Activated CD4-positive, CD25-positive, alpha-beta regulatory T cell (primary cell): ENCODE measurements at places on chromosomes 1 and 21.

DNA sequence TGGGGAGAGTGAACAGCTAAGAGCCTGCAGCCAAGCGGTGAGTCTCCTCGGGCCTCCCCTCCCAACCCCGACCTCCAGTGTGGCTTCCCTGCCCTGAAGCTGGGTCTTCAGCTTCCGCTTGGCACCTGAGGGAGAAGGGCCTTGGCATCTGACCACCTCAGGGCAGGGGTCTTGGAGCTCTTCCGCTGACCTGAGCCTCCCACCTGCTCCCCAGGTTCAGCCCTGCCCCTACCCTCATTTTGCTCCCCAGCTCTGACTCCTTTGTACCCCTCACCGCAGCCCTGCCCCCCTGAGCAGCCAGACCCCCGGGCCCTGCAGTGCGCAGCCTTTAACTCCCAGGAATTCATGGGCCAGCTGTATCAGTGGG is 4.9 kb downstream of the ADAMTSL4 start:
- no peak for DNase-seq

- DNase-seq: no peak
These were observed at the start of gene PHGDH for GRCh38 chr1:119711804-119712341. Gene PHGDH, plus strand, starts transcription at chr1:119711934. Its CDS starts 89 bp downstream, at chr1:119712023.

DNA sequence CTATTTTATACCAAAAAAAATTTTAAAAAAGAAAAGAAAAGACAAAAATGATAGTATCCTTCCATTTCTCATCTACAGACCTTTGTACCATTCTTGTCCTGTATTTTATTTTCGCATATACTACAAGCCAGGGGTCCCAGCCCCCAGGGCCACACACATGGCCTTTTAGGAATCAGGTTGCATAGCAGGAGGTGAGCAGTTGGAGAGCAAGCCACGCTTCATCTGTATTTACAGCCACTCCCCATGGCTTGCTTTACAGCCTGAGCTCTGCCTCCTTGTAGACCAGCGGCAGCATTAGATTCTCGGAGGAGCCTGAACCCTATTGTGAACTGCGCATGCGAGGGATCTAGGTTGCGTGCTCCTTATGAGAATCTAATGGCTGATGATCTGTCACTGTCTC is 39.8 kb downstream of the RASSF5 start:
- DNase-seq: no peak

DNA sequence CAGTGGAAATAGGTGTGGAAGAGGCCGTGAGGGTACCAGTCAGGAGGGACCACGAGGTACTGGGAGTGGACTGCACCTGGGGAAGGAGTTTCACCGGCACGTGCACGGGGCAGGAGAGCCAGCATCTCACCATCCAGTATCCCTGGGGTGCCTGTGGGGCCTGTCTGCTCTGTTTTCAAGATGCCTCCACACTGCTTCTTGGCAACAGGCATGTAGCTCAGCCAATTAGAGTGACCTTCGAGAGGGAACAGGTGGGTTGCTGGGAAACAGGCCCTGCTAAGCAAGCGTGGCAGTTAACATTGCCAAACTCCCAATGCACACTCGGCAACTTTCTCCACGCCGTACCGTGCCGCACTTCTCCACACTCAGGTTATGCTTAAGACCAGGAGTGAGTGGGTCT is 17.7 kb downstream of the KCNC4 start:
- no peak for DNase-seq

DNA sequence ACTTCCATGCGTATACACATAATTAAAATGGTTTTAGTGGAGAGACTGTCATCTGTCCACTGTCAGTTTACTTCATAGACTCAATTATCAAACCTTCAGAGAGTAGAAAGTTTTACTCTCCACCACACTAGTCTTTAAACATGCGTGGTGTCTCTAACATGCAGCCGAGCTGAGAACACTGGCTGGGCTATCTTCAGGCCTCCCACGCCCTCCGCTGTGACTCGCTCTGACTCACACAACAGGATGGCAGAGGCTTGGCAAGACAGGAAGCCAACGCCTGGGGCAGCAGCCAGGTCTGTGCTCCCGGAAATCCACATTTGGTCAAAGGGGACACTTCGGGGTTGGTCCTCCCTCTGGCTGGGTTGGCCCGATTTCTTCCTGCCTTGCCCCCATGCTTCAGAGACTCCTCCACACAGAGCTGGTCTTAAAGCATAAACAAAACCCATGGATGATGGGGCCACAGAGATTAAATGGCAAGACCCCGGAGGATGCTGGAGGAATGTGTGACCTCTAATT is 22.7 kb upstream of the IFNGR2 start:
- DNase-seq: peak; percentile 73

GRCh38 chr1:197439708-197440280 is 171.7 kb downstream of the CRB1 start:
- DNase-seq: no peak

- no peak for DNase-seq
These were observed 6.6 kb downstream of the NID1 start for GRCh38 chr1:236058141-236058934.

DNA sequence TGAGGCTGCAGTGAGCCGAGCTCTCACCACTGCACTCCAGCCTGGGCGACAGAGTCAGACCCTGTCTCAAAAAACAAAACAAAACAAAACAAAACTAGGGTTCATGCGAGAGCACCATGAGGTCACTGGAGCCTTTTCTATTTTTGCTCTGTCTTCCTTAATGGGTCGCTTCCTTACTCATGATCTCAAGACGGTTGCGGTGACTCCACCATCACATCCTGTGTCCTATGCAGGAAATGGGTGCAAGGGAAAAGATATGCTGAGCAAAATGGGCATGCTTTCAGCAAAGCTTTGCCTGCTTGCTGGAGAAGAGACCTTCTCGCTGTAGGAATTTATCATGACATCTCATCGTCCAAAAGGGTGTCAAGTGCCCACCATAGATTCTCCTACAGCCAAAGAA is 36.4 kb downstream of the WNT9A start:
- DNase-seq: no peak

DNA sequence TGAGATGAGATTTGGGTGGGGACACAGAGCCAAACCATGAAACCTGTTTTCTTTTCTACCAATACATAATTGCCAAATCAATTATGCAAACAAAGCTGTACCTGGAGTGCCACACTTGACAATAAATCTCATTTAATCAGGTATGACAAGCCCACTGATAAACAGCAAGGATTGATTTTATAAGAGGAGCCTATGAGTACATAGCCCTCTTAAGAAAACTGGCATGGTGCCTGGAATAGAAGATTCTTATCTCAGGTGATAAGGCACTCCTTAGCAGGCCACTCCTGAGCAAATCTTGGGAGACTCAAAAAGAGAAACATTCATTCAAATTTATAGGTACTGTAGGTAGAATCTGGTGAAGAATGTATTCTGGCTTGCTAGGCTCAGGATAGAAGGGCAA is 28.6 kb upstream of the PDE4B start:
- DNase-seq: no peak

DNA sequence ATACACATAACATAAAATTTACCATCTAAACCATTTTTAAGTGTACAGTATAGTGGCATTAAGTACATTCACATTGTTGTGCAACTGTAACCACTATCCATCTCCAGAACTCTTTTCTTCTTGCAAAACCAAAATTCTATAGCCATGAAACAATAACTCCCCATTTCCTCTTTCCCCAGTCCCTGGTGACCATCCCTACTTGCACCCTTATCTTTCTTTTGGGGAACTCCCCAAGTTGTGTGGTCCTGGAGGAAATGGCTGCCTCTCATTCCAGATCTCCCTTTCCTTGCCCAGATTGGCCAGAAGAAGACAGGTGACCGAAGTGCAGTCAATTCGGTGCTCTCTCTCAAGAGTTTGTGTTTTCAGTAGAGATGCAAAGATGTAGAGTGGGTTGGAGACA is 389.6 kb upstream of the C1orf87 start:
- no peak for DNase-seq

GRCh38 chr1:52767596-52768280 is 41.5 kb downstream of the ZYG11B start:
- no peak for DNase-seq

GRCh38 chr1:155008015-155008941 is 5.7 kb downstream of the ZBTB7B start:
- DNase-seq: no peak

DNA sequence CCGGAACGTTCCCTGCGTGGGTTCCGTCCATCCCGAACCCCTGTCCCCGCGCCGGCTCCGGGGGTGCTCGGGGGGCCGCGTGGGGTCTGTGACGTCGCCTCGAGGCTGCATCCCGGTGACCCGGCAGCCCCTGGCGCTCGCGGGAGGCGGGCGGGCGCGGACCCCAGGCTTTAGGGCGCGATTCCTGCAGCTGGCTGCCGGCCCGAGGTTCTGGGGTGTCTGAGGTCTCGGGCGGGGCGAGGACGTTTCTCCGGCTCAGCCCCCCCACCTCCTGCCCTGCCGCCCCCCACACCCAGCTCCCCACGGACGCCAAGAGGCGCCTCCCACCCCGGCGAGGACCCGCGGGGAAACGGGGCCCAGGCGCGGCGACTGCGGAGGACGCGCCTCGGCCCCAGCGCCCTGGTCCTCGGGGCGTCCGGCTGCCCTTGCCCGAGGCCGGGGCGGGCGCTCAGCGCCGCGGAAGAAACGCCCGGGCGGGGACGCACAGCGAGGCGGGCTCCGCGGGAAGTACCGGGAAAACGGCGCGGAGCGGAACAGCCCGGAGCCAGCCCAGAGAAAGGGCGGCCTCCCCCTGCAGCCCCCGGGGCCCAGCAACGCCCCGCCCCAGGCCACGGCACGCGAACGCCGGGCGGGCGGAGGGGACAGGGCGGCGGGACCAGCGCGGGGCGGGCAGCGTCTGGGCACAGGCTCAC is 1.3 kb upstream of the PCBP3 start:
- no peak for DNase-seq

DNA sequence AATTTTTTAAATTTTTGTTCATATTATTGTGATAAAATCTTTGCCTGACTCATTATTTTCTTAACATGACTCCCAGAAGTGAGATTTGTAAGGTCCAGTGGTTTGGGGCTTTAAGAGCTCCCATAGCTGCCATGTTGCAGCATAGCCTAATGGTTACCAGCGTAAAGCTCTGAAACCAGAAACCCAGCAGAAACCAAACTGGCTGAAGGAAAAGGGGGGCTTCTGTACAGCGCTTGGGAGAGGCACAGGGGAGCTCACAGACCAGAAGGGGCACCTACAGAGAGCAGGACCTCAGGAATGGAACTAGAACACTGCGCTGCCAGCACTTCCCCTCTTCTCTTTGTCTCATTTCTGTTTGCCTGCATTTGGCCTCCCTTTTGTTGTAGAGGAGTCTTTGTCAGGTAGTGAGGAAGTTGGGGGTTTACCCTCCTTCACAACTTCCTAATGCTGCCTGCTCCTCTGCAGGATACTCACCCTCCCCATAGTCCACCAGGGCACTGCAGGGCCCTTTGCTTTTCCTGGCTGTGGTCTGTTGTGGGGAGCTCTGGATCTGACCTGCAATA is 2.6 kb upstream of the PYCR2 start:
- no peak for DNase-seq

DNA sequence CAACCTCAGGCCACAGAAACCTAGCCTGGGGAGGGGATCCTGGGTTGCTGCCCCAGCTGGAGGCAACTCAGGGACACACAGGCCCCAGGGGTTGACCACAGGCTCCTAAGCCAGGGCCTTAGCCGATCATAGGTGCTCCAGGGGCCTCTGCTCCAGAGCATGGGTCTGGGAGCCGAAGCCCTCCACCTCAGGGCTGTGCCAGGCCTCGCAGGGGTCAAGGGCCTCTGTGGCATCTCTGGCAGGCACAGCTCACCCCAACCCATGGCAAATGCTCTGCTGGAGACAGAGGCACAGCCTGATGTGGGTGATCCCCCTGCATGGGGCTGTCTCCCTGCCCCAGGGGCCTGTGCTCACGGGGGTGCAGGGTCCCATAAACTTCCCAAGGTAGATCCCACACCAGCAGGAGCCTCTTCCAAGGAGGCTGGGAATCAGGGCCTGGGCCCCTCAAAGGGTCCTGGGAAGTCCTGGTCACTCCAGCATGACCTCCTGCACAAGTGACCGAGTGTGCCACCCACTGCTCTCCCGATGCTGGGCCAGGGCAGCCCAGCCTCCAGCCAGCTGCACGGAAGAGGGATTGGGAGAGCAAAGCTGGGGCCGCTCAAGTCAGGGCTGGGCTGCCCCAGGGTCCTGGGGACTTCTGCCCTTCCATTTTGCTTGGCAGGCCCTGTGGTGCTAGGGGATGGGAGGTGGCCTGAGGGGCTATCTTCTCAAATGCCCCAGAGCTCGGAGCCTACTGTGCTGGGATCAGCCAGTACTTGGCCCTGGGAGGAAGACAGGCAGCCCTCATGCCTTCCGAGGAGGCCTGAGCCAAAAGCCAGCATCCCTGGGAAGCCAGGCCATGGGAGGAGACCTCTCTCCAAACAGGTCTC is 22.2 kb upstream of the PRSS38 start:
- no peak for DNase-seq

DNA sequence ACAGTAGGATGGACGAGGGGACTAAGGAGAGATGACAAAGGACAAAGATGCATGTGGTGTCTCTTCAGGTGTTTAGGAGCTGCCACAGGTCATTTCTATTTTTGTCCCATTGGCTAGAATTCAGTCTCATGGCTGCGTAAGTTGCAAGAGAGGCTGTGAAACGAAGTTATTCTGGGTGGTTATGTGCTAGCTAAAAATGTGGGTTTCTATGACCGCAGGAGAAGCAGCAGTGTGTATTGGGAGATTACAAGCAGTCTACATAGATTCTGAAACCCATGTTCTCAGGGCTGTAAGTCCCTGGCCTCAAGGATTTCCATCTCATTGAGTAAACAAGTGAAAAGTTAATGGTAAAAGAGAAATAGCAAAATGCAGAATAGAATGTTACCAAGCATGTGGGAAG is 110.7 kb downstream of the SPATA46 start:
- no peak for DNase-seq
